GM04504 (cell line): ENCODE measurements at places on chromosomes 1 and 21.

- DNase-seq: no peak
These were observed 75.7 kb upstream of the PKN2 start for GRCh38 chr1:88608139-88608943.

DNA sequence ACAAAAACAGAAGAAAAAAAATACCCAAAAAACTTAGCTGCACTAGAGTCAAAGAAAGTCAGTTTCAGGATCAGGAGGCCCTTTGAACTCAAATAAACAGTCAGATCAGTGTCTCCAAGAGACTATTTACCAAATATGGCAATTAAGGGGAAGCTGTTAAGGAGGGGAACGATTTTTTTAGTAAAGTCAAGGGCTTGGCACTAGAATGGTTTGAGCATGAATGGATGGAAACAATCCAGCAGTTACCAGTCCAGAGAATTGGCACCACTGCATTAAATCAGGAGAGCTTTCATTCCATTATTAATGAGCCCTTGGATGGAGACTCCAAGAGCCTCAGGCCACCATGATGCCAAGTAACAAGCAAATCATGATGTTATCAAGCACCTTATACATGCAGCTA lies 7.2 kb downstream of the TRAPPC3 start:
- no peak for DNase-seq

GRCh38 chr1:78236716-78237115 lies 190.9 kb downstream of the GIPC2 start:
- DNase-seq: no peak

DNA sequence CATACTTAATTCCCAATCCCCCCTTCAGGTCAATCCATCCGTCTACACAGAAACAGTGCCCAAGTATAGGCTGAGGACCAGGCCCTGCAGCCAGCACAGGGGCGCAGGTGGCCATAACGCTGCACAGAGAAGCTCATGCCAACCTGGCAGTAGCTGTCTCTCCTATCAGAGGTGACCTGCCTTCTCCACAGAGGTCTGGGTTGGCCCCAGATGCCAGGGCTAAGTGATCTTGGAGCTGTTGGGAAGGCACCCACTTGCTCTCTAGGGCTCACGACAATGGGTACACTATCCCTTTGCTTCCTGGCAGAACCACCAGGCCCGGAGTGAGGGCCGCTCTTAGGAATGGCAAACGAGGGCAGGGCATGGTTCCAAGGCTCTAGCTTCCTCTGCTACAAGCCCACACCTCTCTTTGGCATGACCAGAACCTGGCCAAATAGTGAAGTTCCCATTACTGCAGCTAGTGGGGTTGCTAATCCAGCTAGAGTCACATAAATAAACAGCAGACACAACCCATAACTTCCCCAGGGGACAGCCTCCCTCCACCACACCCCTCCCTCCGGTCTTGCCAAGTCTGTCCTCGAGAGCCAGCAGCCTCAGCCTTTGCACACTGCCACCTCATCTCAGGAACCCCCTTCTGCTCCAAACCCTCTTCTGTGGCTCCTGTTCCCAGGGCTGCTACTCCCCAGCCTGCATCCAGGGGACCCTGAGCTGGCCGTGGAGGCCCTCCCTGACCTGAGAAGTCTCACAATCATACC lies 113.0 kb downstream of the GLIS1 start:
- no peak for DNase-seq

DNA sequence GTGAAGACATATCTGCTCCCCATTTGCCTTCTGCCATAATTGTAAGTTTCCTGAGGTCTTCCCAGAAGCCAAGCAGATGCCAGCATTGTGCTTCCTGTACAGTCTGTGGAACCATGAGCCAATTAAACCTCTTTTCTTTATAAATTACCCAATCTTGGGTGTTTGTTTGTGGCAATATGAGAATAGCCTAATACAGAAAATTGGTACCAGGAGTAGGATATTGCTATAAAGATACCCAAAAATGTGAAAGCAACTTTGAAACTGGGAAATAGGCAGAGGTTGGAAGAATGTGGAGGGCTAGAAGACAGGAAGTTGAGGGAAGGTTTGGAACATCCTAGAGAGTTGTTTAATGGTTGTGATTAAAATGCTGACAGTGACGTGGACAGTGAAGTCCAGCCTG lies 90.8 kb downstream of the HHIPL2 start:
- no peak for DNase-seq

GRCh38 chr1:93620841-93621210 lies 60.8 kb downstream of the BCAR3 start:
- no peak for DNase-seq

GRCh38 chr1:176199707-176200106 lies 7.4 kb downstream of the COP1 start:
- DNase-seq: no peak

GRCh38 chr1:94883691-94884090 lies 43.2 kb downstream of the CNN3 start:
- DNase-seq: no peak

GRCh38 chr1:50155541-50155940 lies 46.8 kb downstream of the ELAVL4 start:
- DNase-seq: no peak

- DNase-seq: no peak
These were observed 162.0 kb upstream of the ZP4 start for GRCh38 chr1:238052496-238053266.

DNA sequence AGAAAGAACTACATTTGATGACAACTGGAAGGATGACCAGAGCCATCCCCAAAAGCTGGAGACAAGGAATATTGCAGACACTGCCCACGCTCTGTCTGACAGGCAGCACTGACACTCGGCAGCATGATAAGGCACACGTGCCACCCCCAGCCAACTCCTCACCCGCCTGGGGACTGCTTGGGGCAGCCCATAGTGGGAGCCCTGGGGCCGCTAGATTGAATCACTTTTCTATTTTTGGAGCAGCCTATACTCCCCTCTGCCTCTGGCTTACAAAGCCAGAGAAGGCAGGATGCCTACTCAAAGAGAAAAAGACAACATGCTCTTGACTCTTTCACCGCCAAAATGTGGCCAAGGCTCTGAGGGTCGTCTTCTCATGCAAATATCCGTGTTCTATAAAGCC lies 1.3 kb downstream of the SMG5 start:
- no peak for DNase-seq

DNA sequence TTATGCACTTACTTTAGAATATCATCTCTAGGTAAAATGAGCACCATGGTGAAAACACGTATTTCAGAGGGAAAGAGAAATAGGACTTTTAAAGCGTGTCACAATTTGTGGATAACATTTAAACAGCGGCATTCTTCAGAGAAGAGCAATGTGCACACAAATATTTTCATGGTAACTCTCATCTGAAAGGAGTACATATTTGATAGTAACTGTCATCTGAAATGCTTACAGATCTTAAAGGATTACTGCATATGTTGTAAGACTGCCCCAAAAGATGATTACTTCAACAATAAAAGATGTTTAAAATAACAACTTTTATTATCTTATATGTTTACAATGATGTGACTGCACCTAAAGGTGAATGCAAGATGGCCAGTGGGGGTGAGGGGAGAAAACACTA lies 408.8 kb downstream of the PLA2G4A start:
- no peak for DNase-seq

- no peak for DNase-seq
These were observed 34.9 kb upstream of the LYPLAL1 start for GRCh38 chr1:219138747-219139146.

DNA sequence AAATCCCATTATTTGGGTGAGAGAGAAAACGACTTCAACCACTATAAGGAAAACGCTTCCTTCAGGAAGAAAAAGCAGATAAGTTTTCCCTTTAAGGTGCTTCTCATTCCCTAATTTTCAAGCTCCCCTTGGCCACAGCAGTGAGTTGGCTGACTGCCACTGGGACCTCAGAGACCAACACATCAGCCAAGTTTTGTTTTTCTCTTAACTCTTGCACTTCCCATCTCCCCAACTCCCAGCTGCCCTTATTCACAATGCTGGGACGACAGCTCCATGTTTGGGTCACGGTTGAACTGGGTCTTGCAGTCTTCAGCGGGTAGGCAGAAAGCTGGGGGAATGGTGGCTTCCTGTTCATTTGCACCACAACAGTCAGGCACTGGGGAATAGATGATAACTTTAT lies 18.9 kb downstream of the SGIP1 start:
- no peak for DNase-seq

DNA sequence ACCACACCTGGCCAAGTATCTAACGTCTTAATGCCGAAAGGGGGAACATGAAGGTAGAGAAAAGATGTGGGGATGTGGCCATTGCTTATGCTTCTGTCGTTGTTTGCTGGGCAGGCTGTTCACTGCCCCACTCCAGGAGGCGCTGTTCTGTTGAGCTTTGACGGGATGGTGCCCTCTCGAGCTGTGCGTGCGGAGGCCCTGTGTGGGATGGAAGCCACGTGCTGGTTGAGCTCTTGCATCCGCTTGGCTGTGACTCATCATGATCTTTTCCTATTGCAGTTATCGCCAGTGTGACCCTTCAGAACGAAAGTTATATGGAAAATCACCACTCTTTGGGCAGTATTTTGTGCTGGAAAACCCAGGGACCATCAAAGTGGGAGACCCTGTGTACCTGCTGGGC lies 26.3 kb downstream of the MTARC1 start:
- DNase-seq: no peak

GRCh38 chr1:218742467-218743262 lies 397.5 kb downstream of the TGFB2 start:
- no peak for DNase-seq

DNA sequence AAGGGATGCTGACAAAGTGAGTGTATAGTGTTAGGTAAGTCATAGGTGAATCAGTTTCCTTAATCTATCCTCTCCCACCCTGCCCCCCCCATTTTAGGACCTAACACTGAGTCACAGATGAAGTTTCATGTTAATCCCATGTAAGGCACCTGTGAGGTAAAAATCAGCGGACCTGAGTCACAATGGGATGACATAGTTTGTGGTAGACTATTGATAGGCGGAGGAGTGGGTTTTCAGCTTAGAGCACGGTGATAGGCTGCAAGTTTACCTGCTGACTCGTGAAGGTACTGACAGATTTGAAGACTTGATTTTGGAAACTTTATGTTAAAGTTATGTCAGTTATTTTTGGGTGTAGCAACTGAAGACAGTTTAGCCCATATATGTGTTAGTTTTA lies 1.7 kb downstream of the TOR1AIP1 start:
- no peak for DNase-seq

DNA sequence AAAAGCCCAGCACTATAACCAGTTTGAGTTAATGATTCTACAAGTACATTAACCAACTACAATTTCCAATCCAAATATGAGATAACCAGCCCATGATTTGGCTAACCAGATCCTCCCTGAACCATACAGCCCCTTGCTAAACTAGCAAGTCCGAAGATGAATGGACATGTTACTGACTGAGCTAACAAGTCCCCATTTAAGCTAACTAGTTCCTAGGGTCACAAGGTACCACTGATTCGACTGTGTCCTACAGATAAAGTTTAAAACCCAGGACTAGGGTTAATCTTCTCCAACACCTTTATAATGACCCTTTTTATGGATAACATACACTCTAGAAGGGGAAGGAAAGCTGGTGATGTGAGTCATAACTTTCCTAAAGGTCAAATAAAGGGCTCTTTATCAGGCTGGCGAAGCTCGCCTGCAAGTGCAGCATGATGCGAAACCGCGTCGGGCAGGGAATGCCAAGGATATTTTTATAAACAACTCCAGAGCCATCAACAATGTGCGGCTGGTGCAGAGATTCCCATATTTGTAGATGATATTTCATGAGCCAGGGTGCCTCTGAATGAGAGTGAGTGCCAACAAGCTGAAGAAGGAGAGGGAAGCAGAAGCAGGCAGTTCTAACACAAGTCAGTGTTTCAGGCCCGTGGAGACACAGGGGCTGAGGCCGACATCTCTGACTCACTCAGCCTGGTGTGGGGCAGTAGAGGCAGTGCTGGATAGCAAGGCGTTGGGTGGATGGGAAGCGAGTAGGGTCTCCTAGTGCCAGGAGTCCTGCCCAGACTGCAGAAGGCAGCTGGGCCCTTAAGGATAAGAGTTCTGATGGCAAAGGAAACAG lies 75.6 kb upstream of the ROR1 start:
- DNase-seq: no peak

DNA sequence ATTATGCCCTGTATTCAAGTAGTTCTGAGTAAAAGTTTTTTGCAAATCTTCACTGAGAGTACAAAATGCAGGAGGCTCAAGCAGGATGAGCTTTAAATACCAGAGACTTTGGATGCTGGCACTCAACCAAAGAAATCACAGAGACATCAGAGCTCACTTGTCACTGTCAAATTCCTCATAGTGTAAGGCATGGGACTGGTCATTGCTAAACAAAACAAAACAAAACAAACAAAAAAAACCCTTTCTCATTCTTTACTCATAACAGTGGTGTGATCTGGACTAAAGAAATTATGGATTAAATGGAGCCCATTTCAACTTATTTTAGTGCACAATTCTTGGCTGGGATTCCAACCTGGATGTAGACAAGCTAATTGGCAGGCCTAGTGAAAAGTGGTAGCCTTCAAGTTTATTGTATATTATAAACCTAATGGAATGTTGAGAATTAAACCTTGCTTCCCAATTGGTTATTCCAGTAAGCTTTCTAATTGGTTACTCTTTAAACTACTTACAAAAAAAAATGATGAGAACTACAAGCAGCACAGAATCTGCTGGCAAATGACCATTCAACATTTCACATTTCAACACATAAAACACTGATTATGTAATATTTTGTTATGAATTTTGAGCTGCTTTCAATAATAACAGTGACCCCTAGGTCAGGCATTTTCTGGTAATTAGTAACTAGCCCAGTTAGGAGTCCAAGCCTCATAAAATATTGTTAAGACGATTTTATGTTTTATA lies 30.6 kb upstream of the NEK7 start:
- no peak for DNase-seq

DNA sequence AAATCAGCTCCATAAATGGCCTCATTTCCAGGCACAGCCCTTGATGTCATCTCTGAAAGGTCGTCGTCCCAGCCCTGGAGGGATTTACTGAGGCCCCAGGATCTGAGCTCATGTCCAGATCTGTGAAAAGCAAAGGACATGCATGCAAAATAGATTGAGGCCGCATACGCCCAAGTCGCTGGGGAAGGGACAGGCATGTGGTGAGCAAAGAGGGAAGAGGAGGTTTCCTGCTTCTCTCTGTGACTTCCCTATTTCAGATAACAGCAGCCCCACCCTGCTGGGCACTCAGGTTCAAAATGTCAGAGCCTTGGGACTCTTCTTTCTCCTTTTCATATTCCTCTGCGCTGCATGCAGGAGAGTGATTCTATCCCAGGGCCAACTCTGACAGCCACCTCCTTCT lies 197.2 kb downstream of the ADSS2 start:
- no peak for DNase-seq

DNA sequence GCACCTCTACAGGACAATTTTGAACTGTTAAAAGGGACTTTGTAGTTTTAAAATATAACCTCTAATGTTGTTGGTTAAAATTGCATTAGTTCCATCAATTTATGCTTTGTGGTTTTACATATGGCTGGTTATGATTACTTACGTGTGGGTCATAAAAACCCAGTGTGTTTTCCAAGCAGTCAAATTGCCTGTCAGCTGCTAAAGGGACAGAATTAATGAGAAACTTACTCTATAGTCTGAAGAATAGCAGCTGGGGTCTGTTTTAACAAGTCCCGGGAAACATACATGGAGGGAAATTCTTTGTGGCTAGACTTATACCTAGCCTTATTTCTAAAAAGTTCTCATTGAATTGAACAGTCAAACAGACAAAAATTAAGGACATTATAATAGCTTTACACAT lies 820.9 kb upstream of the ADGRL4 start:
- DNase-seq: no peak
